ENCODE measurements at places on chromosomes 7 and 10.

DNA sequence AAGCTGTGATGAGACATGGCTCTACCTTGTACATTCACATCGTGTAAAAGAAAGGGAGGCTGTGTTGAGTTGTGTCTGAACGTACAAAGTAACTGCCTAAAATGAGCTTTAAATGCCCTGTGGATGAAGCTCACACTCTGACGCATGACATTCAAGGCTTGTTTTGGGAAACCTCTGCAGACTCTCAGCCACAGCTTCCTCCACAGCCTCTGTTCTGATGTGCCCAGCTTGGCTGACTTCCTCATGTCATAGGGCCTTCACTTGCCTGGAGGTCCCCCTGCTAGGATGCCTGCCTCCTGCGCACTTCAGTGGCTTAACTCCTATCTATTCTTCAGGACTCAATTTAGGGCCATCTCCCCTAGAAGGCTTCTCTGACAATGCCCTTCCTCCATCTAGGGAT, 230.0 kb upstream of the HABP2 start:
- DNase-seq: no peak

DNA sequence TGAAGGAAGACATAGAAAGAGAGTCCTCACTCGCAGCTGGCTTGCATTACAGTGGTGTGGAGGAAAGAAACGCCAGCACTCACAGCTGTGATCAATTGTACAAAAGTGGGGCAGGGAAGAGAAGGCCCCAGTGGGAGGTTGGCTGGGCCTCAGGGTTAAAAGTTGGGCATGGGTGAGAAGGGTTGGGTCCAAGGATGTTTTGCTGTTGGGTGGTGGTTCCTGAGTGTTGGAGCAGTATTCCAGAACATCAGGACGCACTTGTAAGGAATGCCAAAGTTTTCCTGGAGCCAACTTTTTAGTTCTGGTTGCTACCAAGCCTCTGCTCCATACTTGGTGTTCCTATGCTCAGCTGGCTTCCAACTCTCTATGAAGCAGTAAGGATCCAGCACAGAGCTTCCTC, 55.4 kb upstream of the MKRN1 start:
- DNase-seq: no peak

DNA sequence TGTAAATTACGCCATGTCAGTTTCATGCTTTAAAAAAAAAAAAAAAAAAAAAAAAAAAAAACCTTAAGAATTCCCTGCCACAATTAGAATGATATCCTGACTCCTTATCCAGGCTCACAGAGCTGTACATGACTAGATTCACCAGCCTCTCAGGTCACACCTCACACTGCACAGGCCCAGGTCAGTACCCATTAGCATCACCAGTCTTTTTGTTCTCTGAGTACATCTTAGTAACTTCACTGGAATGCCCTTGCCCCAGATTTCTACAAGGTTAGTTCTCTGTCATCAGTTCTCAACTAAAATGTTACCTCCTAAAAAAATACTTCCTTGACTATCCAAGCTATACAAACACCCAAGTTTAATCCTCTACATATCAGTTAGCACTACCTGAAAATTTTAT, 211.0 kb downstream of the LRRN3 start:
- DNase-seq: no peak

DNA sequence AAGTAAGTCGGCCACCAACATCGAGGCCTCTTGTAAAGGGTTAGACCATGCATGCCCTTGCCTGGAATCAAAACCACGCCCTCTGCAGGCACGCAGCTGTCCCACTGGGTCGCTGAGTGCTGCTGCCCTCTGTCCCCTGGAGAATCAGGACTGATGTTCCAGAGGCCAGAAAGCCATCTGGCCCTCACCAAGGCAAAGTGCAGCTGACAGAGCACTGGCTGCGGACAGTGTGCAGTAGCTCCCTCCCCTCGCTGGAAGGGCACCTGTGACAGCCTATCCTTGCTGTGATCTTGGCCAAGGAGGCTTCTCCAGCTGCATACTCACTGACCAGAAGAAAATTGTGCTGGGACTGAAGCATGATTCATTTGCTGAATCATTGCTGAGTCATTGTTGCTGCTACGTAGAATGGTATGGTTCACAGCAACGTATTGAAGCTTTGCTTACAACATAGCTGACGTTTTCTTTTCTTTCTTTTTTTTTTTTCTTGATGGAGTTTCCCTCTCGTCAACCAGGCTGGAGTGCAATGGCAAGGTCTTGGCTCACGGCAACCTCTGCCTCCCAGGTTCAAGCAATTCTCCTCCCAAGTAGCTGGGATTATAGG, 30.4 kb downstream of the DDC start:
- no peak for DNase-seq

- DNase-seq: no peak
These were observed 230.9 kb downstream of the CAMK1D start for GRCh38 chr10:12579954-12580858.

- no peak for DNase-seq
These were observed 6.1 kb downstream of the ZP3 start for GRCh38 chr7:76430836-76431235.

DNA sequence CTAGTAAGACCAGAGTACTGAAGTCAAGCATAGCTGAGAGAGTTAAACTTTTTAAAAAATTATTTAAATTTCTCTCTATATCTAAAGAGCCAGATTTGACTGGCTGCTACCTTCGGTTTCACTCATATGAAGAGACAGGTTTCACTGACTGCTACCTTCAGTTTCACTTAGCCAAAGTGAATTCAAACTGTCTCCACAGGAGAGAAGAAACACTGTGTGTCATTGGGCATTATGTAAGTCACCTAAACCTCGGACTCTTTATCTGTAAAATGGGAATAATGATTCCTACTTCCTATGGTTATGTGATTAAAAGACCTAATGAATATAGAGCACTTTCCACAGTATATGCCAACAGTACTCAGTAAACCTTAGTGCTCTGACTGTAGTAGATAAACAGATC, 41.6 kb upstream of the MET start:
- no peak for DNase-seq

GRCh38 chr7:130996833-130997231, 262.8 kb upstream of the KLF14 start:
- DNase-seq: no peak

- DNase-seq: no peak
These were observed 63.5 kb upstream of the PRSS58 start for GRCh38 chr7:142321391-142321790.

- DNase-seq: no peak
These were observed 9.3 kb upstream of the ZNF438 start for GRCh38 chr10:31041011-31041410.

GRCh38 chr7:151083071-151083823, at the start of gene TMUB1:
TSS of gene TMUB1 (minus strand) at chr7:151083493. CDS start at chr7:151082563, 930 bp downstream.
- DNase-seq: no peak

GRCh38 chr7:141875453-141875852, 34.2 kb upstream of the PRSS37 start:
- DNase-seq: no peak

DNA sequence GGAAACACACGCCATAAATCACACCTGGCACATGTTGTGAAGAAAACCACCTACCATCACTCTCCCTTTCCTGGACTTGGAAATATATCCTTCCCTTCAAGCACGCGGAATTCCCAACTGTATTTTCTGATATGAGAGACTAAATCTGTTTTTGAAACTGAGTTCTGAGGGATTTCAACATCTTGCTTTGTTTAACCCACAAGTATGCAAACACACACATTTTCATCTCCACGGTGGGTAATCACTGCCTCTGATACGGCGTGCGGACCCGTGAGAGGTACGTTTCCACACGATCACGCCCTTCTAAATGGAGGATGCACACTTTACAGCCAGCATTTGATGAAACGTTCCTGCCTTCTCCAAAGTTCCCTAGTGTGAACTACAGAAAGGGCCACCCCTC, 83.4 kb downstream of the ZRANB1 start:
- DNase-seq: no peak

DNA sequence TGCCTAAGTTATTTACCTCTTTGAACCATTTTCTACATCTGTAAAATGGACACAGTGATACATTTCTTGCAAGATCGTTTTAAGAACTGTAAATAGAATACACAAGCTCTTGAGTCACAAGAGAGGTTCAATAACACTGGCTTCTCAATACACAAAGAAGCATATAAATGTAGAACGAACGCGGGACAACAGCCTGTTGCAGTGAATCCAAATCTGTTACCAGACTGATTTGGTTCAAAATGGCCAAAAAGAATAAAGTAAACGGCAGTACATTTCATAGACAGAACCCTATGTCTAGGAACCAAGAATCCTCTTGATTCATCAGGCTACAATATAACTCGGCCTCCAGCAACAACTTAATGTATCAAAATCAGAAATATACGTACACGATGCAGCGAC, 701 bp downstream of the MTPAP start:
- DNase-seq: no peak

Measured in spinal cord (tissue), 10 donors.